ENCODE measurements at places on chromosomes 5 and 9.

DNA sequence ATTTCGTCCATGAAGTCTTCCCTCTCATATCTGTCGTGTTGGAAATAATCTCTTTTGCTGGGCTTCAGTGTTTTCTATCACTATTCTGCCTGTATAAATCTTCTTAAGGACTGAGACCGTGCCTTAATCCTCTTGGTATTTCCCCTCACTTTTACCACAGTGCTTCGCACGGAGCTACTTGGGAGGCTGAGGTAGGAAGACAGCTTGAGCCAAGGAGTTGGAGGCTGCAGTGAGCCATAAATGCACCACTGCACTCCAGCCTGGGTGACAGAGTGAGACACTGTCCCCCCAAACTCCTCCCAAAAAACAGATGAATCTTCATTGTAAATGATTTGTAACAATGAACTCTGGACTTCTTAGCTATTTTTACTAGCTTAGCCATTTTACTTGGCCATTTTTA is 57.8 kb downstream of the PHAX start:
- DNase-seq: no peak

- DNase-seq: no peak
Measured at GRCh38 chr9:125434986-125435775, 173.6 kb downstream of the GAPVD1 start.

DNA sequence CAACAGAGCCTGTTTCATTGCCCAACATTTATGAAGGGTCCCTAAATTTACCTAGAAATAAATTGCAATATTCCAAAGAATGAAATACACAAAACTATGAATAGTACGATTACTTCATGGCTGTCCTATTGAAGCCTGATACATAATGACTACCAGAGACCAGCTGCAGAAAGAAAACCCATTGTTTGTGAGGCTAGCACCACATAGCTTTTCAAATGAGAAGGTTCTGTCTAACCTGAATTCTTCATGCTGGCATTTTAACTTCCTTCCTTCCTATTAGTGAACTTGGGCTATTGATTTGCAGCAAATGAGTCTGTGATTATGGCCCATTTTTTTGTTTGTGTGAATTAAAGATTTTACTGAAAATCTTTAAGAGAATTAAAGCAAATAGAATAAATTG is 47.3 kb downstream of the MEGF10 start:
- DNase-seq: no peak

DNA sequence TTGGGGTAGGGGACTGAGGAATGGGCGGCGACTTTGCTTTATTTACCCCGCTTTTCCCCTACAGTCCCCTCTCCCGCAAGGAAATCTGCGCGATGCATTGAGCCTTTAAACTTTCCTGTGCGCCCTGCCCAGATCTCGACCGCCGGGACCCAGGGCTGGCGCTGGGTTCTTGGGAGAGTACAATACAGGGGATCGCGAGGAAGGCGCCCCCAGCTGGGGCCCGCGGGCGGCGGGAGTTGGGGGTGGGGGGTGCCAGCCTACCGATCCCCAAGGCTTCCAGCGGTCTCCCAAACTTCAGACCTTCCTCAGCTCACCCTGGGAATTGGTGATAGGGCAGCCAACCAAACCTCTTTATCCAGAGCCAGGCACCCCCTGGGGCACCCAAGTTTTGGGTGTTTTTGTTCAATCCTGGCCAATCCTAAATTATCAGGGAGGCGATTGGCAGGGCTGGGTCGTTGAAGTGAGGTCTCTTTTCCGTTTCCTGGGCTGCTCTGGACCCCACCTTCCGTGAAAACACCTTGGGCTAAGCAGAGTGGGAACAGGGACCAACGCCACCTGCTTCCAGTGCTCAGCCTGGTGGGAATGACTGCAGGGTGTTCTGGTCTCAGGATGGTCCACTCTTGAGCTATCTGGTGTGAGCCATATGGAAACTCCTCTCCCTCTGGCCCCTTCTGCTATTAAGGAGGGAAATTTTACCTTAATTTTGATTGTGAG is 51.4 kb upstream of the DAB2IP start:
- DNase-seq: no peak

- DNase-seq: no peak
Measured at GRCh38 chr9:122403381-122404000, 32.7 kb downstream of the PTGS1 start.

All from stimulated activated effector memory CD8-positive, alpha-beta T cell treated with anti-CD3 and anti-CD28 coated beads, Interleukin-12 subunit alpha, Interleukin-12 subunit beta, amount 100 ng/mL, for 72 hours (primary cell).